ENCODE measurements at places on chromosomes 3 and 15. TPM values are rescaled to one million over a fixed set of nuclear protein-coding genes. Genes with fewer than 3 reads are reported as not detected.

ATP8B4 gene
- total RNA-seq = 0.24 TPM

GRCh38 chr3:159536876-159537275 lies 451.8 kb upstream of the IL12A start:
- DNase-seq = no peak

GRCh38 chr15:47972738-47973137 lies 148.1 kb upstream of the SLC24A5 start:
- DNase-seq = no peak

- peak; percentile 21 for DNase-seq
Observed at GRCh38 chr15:50137330-50137761, 18.3 kb upstream of the ATP8B4 start.

RARB gene
- total RNA-seq = 29.8 TPM

DNA sequence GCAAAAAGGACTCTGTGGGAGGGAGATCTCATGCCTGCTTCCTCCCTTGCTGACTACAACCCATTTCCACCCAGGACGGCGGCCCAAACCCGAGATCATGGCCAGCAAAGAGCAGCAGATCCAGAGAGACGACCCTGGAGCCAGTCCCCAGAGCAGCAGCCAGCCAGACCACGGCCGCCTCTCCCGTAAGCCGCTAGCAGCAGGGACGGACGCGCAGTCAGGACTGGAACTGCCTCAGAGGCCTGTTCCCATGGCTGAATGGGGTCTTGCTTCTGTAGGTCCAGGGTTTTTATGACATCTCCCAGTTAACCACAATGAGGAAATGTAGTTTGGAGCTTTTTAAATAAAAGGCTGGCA lies 67.2 kb downstream of the BOC start:
- DNase-seq = no peak

DNA sequence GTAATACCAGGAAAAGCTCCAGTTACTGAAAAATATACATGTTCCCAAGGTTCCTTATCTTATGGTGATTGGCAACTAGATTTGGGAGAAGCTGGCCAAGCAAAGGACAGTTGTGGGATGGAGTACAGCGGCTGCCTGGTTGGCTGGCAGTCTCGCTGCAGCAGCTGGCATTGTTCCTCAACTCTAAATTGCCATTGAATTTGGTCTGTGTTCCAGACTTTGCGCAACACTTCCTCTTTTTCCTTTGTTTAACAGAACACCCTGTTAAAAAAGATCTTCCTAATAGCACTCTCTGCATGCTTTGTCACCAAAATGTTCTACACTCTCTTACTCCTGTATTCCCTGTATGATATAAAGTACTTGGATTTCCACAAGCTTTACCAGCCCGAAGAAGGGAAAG lies 420.6 kb upstream of the RBMS3 start:
- DNase-seq = no peak

SEMA3G gene
- 0.12 TPM for total RNA-seq

GRCh38 chr3:52881871-52882270 lies 15.5 kb downstream of the STIMATE start:
- no peak for DNase-seq

SYNPR gene
- total RNA-seq = 0.90 TPM

CD200 gene
- total RNA-seq = not detected

SLC28A2 gene
- total RNA-seq = not detected

WHAMM gene
- total RNA-seq = 12.1 TPM

GRCh38 chr3:138323971-138324370 lies 5.7 kb downstream of the NME9 start:
- no peak for DNase-seq

GRCh38 chr3:15367059-15367458 lies 34.7 kb upstream of the SH3BP5 start:
- no peak for DNase-seq

DNA sequence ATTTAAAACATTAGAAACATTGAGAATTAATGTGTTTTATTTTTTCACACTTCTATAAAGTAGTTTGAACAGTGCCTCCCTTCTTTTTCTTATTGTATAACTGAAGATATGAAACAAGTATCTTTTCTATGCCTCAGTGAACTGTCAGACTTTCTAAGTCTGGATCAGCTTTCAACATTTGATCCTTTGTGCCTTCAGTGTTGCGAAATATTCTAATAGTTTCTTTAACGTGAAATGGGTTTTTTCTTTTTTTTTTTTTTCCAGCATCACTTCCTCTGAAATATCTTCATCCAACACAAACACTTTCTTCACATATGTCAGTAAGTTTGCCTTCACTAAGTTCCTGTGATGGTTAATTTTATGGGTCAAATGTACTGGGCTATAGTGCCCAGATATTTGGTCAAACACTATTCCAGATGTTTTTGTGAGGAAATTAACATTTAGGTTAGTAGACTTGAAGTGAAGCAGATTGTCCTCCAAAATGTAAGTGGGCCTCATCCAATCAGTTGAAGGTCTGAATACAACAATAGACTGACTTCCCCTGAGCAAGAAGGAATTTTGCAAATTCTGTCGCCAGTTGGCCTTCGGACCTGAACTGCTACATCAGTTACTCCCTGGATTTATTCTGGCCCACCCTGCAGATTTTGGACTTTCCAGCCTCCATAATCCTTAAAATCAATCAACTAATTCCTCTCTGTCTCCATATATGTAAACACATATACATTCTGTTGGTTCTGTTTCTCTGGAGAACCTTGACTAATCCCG lies 6.4 kb upstream of the CPOX start:
- no peak for DNase-seq

GRCh38 chr3:62284442-62284841 lies 88.9 kb downstream of the FEZF2 start:
- no peak for DNase-seq

DNA sequence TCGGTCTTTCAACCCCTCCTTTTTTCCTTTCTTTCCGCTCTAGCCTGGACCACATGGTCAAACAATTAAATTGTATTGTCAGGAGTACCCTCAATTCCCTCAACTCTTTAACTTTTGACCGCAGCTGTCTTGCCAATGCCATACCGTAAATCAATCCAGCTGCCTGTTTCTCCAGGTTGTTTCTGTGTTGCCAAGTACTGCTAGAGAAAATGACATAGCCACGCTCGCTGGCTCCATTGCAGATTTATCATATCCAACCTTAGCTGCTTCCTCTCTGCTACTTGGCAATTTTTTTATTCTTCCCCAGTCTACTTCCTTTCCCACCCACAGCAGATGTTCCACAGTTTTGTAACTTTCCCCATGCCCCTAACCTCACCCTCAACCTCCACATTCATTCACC lies 60.0 kb downstream of the ZNF385D start:
- no peak for DNase-seq

GRCh38 chr3:180036092-180036670 lies 556 bp downstream of the PEX5L start:
- DNase-seq = no peak

CELSR3 gene
- 28.5 TPM for total RNA-seq

GRCh38 chr3:183558495-183558894 lies 3.0 kb upstream of the KLHL6 start:
- no peak for DNase-seq

DNA sequence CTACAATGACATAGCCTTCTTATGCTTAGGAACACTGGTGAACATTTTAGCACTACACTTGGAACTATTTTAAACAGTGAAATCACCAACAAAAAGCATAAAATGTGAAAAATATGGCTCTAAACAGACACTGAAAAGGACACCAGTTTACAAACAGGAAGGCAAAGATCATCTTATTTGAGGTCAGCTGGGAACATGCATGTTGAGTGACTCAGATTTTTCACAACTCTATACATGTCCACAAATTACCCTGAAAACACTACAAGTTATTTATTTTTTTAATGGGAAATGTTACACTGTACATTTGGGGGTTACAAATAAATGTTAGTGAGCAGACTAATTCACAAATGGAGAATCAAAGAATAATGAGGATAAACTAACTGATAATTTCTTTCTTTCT lies 12.5 kb upstream of the GK5 start:
- no peak for DNase-seq

DNA sequence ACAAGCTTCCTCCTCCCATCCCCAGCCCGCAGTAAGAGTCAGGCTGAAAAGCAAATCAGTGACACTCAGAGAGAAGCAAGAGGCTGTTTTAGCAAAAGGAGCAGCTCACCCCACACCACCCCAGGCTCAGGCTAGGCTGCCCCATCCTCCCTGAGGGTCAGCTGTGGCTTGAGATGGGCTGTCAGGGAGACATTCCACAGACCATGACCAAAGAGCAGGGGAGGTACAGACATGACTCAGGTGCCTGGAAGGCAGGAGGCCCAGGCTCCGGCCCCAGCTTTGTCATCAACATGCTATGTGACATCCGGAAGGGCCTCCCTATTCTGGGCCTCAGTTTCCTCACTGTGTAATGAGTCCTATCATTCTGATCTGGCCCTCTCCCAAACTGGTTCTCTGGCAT lies 24.7 kb downstream of the HCN4 start:
- DNase-seq = no peak

OXTR gene
- 2.8 TPM for total RNA-seq

DNAH12 gene
- 0.92 TPM for total RNA-seq

All from Calu3 (cell line).